BE2C (cell line): ENCODE measurements at places on chromosomes 2 and 18.

DNA sequence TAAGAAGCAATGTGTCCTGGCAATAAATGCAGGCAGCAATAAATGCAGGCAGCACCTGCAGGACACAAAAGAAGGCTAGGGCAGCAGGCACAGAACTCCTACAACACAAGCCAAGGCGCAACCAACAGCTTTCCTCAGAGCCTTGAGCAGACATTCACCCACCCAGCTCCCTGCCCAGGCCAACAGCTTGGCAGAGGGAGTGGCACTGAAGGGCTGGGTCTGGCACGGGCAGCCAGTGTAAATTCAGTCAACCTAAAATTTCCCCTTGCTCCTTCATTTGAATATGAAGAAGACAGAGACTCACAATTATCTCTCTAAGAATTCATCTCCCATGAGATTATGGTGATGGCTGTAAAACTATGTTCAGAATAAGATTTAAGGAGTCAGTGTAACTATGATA lies 35.4 kb downstream of the AAK1 start:
- no peak for DNase-seq

GRCh38 chr2:26300234-26300925 lies 45.6 kb upstream of the SELENOI start:
- no peak for DNase-seq

GRCh38 chr2:199378948-199379650 lies 78.6 kb downstream of the SATB2 start:
- peak; percentile 63 for DNase-seq

DNA sequence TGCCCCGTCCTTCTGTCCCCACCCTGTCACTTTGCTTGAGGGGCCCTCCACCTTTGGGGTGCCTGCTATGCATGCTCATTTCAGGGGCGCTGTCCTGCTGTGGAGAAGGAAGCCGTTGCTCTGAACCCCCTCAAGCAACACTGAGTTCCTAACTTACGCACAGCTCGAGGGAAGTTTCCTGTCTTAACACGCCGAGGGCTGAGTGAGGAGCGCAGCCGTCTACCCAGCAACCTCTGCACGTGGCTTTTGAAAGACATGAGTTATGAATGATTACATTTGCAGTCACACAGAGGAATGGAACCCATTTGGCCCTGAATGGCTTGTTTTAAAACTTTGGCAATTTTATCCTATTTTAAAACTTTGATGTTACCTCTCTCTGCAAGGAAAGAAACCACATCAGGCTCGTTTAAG lies 14.0 kb downstream of the RAMP1 start:
- no peak for DNase-seq

- DNase-seq: no peak
Observed at GRCh38 chr2:31886700-31887099, 124.1 kb downstream of the MEMO1 start.

DNA sequence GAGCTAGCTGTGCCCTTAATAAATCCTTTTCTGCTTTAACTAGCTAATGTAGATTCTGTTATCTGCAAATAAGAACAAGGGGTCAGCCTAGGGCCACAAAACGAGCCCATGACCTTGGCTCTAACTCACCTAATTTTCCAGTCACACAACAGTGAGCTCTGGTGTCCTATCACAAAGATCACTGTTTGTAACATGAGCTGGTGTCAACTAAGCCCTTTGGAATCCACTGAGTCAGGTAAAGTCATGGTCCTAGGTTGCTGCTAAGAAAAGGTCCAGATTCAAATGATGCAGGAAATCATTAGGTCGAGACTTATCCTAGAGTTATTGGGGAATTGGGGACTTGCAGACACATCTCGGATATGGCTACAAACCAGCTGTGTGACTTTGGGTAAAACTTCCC lies 49.9 kb downstream of the ST8SIA5 start:
- DNase-seq: no peak
